ENCODE measurements at places on chromosomes 11 and 22.

GRCh38 chr11:83355391-83355790 lies 69.2 kb upstream of the CCDC90B start:
- no peak for DNase-seq

- DNase-seq, result no peak
Observed at GRCh38 chr11:83572581-83573496, 286.7 kb upstream of the CCDC90B start.

DNA sequence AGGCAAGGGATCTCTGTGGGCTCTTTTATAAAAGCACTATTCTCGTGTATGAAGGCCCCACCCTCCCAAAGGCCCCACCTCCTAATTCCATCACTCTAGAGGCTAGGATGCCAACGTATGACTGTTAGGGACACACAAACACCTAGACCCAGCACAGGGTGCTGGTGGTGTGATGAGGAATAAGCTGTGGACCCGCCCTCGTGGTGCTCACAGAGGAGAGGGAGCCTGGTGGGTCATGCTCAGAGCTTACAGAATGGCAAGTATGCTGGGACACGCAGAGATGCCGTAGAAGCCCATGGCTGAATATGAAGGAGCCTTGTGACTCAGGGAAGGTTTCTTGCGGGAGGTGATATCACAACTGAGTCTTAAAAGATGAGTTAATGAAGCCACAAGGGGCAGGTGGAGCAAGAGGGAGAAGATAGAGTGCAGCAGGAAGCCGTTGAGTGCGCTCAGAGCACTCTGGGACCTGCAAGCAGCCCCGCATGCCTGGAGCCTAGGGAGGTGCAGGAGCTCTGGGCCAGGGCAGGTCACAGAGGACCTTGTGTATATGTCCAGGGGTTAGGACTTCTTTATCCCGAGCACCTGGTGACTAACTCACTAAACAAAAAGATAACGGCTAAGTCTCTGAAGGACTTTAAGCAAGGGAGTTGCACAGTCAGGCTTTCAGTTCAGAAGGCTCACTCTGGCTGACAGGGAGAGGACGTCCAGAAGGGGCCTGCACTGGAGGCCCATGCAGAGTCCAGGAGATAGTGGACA lies 160.9 kb downstream of the TRIM29 start:
- DNase-seq, result peak; percentile 81

DNA sequence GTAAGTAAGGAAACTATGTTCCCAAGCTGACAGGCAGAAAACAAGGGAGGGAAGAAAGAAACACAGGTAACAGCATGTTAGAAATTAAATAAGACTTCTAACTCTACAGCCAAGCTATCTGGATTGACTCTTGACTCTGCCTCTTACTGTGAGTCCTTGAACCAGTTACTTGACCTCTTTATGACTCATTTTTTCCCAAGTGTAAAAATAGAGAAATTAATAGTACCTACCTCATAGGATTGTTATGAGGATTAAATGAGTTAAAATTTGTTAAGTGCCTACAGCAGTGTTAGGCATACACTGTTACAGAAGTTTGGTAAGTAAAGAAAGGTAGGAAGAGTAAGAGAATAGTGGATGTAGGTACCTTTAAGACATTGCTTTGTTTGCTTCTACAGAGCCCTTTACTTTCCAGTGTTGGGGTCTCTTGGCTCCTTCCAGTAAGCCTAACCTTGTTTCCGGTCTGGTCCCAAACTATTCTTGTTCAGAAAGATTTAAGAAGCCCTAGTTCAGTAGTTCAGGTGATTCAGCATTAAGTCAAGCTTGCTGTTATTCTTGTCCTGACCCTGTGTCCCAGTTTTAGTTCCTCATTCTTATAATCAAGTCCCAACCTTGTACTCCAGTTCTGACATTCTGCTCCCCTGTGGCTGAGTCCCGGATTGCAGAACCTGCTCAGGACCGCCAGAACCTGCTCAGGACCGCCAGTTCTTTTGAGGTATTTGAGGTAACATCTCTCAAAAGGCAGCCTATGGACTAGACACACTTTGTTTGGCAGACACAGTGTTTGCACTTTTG lies 963.4 kb upstream of the CCDC90B start:
- DNase-seq, result no peak

DNA sequence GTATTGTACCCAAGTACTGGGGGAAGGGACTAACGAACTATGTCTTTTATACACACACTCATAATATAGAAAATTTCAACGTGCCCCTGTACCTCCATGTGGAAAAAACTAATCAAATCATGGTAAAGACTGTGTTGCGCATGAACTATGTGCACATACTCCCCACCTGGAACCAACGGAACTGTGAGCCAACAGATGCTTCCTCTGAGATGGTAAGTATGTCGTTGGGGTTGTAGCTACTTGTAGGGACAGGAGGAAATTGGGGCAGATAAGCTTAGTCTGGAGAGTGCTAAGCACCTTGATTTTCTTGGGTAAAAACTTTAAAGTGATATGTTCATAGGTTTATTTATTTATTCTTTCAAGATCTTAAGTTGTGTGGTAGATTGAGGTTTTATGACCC lies 40.1 kb downstream of the GLYAT start:
- no peak for DNase-seq

DNA sequence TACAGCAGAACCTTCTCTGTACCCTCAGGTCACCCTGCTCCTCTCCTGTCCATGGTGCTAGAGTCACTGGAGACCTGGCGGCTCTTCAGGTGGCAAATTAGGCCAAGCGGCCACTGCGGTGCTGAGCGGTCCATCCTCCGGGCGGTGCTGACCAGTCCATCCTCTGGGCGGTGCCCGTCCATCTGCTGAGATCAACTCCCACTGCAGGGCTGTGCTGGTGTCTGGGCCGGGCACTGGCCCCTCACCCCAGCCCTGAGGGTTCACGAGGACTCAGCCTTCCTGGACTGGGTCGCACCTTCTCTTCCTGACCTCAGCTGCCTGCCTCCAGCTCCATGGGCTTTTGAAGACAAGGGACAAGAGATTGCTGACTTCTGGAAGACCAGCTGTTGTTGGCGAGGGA lies 782.9 kb downstream of the BRD1 start:
- DNase-seq, result no peak

DNA sequence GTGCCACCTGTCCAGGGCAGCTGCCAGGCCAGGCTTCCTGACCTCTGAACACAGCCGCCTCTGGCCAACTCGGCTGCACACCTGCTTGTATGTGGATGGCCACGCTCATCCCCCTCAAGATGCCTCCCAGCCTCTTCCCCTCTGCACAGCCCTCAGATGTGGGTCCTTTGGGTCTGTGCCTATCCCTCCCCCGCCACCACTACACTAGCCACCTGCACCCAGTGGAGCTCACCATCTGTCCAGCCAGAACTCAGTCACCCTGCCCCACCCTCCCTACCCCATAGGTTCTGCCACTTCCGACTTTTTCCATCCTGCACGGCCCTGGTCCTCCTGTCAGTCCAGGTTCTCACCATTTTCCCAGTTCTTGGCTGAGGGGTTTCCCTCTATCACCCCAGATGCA lies 44.6 kb downstream of the PHF21B start:
- DNase-seq, result no peak

DNA sequence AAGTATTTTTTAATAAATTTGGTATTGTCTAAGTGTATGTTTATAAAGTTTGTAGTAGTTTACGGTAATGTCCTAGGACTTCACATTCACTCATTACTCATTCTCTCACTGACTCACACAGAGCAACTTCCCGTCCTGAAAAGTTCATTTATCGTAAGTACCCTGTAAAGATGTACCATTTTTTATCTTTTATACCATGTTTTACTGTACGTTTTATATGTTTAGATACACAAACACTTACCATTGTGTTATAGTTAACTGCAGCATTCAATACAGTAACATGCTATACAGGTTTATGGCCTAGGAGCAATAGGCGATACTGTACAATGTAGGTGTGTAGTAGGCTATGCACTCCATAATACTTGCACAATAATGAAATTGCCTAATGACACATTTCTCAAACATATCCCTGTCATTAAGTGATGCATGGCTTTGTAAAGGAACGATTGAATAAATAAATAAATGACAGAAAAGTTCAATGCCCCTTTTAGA lies 12.5 kb upstream of the CARD18 start:
- DNase-seq, result no peak

DNA sequence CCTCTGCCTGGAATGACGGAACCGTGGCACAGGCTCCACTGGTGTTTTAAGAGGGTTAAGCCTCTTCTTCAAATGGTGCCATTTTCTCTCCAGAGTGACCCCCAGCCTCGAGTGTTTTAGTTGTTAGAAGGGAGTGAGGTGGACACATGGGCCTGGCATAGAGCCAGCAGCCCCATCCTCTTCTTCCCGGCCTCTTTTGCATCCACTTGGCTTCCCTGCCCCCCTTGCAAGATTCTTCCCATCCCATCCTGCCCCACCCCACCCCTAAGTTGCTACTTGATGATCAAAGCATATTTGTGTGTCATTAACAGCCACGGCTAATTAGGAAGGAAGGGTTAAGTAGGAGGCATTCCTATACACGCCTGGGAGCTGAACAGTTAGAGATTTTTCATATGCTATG lies 72.3 kb upstream of the CRYBB3 start:
- no peak for DNase-seq

- no peak for DNase-seq
Observed at GRCh38 chr11:95084509-95084908, 5.1 kb upstream of the ENDOD1 start.

DNA sequence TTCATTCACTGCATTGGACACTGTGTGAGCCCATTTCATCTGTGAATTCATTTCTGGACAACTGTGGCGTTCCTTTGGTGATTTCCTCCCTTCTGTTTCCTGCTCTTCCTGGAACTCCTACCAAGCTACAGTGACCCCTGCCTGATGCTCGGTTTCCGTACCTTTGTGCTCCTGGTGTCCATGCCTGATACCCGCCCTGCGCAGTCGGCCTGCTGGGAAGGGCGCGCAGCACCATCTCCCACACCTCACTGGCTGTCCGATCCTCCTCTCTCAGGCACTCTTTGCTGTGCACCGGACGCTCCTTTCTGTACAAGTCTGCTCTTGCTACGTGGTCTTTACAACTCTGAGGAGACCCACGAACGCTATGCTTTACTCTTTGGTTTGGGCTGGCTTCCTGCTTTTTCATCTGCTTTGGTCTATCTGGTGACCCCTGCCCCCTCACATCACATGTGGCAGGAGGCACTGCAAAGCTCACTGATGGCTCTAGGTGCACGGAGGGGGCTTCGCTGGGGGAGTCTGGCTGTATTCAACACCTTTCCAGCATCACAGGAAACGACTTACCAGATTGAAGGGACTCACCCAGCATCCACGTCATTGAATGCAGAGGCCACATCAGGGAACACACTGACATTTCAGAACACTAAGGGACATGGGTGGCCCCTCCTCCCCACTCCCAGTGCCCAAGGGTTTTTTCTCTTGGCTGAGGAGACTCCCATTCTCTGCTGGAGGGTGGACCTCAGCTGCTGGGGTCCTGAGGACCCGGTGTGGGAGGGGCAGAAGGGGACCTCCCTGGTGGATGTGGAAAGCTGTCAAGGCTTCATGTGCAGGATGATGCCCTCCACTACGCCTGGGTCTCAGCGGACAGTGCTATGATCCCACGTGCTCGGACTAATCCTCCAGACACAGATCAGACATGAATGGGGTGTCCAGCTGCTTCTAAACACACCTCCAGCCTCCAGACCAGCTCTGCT lies 27.0 kb upstream of the MOB2 start:
- no peak for DNase-seq

- DNase-seq, result peak; percentile 38
Observed at GRCh38 chr11:64643256-64643881, 52.3 kb downstream of the SLC22A12 start.

DNA sequence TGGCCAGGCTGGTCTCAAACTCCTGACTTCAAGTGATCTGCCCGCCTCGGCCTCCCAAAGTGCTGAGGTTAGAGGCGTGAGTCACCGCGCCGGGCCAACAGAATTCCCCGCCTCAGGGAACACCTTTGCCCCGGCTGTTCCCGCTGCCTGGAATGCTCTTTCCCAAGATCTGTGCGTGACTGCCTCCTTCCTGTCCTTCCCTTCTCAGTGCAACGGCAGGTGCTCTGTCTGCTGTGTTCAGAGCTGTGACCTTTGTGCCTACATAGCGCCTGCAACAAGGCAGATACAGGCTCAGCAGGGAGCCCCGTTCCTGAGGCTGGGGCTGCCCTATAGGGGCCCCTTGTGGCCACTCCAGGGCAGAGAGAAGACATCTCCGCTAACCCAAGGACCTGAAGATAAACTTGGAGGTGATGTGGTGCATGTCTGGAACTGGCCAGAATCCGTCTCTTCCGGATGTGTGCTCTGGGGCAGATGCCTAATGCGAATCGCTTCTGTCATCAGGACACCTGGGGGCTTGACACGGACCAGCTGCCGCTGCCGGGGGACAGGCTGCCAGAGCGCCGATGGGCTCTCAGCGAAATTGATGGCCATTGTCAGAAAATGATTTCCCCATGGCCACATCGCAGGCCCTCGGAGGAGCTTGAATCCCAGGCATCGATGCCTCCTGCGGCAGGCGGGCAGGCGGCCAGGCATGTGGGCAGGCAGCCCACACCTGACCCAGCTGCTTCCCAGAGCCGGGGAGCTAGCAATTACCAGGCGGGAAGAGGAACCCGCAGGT lies 43.5 kb upstream of the TCF20 start:
- peak; percentile 52 for DNase-seq

DNA sequence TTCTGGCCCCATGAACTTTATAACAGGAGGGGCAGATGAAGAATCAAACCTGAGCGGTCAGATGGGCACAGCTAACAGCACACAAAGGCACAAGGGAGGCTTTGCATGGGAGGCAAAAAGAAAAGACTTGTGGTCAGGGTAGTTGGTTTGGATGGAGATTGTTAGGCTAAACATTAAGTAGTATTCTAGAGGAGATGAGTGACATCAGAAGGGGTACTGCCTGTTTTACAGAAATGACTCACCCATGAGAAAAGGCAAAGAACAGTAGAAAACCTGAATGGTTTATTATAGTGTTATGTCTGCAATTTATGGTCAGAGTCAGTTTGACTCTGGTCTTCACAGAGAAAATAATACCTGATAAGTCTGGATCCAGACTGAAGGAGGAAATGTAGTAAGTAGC lies 129.8 kb upstream of the KIRREL3 start:
- no peak for DNase-seq

- no peak for DNase-seq
Observed at GRCh38 chr11:41403458-41403857, 56.0 kb downstream of the LRRC4C start.

DNA sequence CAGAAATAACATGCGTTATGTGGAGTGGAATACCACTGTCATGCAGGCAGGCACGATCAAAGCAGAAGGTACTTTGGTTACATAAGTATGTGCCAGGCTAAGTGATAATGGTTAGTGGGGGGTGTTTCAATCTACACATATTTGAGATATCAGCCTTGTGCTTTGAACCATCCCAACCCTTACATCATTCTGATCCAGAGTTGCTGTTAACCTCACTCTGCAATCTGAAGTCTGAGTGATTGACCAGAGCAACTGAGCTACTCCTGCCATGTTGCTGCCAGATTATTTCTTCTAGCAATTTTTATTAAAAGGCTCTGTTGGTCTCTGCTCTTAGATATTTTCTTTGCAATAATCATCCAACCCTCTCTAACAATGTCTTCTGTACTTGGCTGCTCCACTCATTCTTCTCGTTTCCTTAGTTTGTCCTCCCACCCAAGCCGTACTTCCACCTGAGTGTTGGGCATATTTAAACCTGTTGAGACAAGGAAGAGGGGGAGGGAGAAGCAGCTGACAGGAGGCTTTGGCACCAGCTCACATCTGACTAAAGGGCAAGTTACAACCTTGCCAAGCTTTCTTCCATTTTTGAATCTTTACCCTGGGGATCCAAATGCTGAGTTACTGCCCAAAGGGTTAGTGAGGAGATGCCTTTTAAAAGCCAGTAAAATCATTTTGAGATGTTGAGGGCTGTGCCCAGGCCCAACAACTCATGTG lies 114.1 kb upstream of the SESN3 start:
- DNase-seq, result no peak
